ENCODE measurements at places on chromosomes 12 and 14.

GRCh38 chr14:77206261-77206824, 24.7 kb downstream of the TMEM63C start:
- DNase-seq: no peak

- DNase-seq: no peak
These were observed 145.1 kb upstream of the GRIP1 start for GRCh38 chr12:66823857-66824570.

DNA sequence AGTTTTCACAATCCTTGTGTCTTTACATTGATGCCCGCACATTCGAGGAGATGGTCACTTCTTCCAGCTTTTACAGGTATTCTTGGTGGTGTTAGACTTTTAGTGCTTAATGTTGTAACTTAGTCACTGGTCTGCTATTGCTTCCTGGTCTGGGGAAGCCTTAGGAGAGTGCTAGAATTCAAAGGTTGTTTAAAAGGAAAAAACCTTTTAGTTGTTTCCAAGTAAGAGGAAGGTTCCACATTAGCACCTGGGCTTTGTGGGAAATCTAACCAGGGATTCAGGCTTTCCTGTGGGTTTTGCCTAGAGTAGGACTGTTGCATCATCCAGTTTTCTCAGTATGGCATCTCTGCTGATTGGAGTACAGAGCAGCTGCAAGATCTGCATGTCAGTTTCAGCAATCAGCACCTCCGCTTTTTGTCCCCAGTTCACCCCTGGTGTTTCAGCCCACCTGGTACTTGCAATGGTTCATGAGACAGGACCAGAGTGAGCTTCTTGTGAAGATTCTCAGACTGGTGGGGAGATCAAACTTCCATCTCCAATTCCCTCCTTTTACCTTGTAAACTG, 44.0 kb upstream of the PLBD1 start:
- no peak for DNase-seq

GRCh38 chr14:58836303-58836974, 198.7 kb downstream of the DACT1 start:
- no peak for DNase-seq

DNA sequence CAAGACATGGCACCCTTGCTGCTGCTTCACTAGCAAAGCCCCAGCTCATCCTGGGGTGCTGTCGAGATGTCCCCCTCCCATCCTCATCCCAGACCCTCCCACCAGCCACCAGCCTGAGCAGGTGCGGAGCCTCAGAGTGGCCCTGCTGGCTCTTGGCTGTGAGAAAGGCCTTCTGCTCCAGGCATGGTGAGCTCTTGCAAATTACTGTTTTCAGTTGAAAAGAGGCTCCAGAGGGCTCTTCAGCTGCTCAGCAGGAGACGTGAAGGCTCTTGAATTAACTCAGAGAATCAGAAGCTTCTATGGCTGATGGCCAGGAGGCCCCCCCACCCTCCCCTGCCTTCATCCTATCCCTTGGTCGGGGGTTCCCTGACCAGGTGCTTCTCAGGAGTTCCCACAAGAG, 44.1 kb downstream of the WSCD2 start:
- DNase-seq: no peak

GRCh38 chr12:116319898-116320621, 42.6 kb upstream of the MED13L start:
- no peak for DNase-seq

DNA sequence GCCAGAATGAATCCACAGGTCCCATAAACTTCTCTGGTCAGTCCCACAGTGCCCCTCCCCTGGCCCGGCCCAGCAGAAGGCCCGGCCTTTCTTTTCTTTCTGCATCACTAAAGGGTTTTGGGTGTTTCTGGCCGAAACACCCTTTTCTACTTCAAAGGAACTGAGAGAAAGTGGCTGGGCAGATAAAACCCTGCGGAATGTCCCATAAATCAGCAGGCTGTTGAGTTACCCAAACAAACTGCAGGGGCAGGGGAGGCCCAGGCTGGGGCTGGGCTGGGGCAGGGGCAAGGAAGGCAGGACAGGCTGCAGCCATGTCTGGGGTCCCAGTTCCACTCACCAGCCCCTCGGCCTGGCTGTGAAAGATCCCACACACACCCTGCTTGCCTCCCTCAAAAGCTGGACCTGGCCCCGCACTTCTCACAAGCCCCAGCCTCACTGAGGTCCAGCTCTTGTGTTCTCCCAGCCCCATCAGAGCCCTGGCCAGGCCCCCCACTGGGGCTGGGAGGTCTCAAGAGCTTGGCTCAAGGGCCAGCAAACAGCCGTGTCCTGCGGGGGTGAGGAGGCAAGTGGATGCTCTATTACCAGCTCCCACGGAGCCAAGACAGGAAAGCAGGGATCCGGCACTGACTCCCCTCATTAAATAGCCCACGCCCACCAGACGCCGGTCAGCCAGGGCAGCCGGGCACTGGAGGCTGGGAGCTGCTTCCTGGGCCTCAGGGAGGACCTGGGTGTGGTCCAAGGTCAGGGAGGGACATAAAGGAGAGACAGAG, 41.9 kb downstream of the CCNK start:
- no peak for DNase-seq

DNA sequence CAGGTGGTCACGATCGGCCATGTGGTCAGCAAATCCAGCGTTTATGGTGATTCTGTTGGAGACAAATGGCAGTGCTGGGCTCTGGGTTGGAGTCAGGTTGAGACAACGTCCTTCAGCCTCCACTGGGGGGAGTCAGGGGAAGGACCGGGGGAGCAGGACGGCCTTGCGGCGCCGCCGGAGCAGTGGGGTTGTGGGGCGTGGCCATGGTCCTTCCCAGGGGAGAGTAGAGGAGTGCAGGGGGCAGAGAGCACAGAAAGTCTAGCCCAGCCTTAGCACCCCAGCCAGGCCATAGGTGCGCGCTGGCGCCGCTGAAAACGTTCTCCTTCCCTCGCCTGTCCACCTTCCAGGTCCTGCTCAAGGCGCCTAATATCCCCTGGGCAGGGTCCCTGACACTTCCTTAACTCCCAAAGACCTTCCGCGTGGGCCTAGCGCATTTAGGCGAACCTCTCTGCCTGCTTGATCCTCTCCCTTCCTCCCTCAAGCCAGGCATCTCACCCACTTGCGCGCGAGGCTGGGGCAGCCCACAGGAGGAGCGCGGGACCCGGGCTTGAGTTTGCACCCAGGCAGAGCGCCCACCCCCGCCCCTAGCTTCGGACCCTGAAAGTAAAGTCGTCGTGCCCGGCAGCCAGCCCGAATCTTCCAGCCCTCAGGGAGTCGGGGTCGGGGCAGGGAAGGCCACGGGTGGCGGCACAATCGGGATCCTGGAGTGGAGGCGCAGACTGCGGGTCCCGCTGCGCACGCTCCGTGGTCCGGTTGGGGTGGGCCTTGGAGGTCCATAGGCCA, 3.1 kb upstream of the KIF26A start:
- no peak for DNase-seq

Data from CD4-positive, alpha-beta T cell treated with Interleukin-17A for 1 hour (primary cell).